NCI-H187 (cell line): ENCODE measurements at places on chromosomes 7 and 10.

DNA sequence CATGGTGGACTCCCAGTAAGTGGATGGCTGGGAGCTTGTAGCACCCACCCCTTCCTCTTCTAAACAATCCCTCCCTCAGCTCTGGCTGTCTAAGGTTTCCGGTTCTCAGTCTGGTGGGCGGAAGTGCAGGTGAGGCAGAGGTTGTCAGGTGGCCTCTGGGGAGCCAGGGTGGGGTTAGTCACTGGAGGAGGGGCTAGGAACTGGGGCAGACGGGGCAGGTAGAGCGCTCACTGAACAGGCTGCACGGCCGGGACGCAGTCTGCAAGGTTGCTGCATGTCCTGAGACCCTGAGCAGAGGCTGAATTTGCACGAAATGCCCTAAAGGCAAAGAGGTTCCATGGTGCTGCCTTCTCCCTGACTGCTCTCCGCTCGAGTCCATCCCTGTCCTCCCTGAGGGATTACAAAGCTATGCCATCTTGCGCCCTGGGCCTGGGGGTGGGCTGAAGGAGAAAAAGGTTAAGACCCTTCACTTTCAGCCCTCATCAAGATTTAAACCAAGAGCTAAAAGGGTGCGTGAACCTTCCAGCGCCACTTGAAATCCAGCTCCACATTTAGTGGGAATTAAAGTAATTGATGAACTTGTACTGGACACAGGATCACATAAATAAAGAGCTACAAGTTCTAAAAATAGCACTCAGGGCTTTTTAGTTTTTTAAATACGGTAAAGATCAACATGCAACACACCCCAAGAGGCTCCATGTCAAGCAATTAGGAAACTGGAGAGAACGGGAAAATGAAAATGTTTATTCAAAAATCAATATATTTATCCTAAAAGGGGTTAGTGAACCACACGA, 62.3 kb upstream of the CTBP2 start:
- DNase-seq, result no peak

DNA sequence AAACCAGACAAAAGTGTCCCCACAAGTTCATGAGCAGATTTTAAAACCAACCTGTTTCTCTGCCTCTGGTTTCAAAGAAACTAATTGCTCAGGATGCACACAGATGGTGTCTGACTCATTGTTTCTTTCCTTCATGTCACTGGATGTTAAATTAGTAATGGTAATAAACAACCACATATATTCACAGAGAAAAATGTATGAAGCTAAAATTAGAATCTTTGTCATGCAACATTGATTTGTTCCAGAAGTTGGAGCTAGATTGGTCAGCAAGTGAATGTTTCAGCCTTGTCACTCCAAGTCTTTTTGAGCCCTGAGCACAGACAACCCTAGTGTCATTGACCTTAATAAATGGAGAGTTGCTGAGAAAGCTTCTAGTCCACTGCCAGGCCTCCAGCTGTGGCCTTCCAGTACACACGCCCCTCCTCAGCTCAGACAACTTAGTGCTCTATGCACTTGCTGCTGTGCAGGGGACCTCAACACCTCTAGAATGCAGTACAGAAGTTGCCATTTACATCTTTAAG, 175.9 kb downstream of the CCDC71L start:
- DNase-seq, result no peak

GRCh38 chr10:72332423-72333111, 22.2 kb downstream of the DNAJB12 start:
- DNase-seq, result no peak

- no peak for DNase-seq
These were observed 102.2 kb downstream of the RNF216 start for GRCh38 chr7:5679048-5679812.

DNA sequence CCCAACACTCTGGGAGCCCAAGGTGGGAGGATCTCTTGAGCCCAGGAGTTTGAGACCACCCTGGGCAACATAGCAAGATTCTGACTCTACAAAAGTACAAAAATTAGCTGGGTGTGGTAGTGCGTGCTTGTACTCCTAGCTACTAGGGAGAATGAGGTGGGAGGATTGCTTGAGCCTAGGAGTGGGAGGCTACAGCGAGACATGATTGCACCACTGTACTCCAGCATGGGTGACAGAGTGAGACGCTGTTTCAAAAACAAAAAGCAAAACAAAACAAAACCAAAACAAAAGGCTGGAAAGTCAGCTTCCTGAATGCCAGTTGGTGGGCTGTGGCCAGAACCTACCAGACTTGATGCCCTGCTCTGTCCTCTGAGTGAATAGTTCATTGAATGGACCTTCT, 242.8 kb downstream of the PHTF2 start:
- DNase-seq, result no peak

DNA sequence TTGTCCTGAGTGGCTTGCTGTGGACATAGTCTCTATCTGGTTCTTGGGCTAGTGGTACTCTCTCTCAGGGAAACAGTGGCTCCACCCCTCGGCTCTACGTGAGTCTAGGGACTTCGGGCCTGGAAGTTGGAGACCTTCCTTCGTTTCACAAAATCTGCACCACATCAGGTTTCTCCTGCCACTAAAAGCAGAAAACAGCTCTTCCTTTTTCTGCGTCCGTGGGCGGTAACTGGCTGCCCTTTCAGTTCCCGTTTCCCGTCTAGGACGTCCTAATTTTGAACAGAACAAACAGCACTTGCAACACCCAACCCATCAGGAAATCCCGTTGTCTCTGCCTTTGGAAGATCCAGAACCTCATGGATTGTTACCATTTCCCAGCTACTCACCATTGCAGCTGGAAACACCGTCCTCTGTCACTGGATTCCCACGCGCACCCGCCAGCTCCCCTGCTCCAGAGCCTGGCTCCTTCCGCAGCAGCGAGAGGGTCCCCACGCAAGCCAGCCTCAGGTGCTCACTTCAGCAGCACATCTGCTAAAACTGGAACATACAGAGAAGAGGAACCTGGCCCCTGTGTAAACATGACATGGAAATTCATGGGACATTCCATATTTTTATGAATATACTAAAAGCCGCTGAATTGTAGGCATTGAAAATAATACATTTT, 311.4 kb upstream of the AKR1E2 start:
- no peak for DNase-seq

- DNase-seq, result no peak
These were observed 6.3 kb upstream of the KCNMA1 start for GRCh38 chr10:77643795-77644468.

GRCh38 chr7:115775981-115776380, 254.6 kb downstream of the TFEC start:
- DNase-seq, result no peak

DNA sequence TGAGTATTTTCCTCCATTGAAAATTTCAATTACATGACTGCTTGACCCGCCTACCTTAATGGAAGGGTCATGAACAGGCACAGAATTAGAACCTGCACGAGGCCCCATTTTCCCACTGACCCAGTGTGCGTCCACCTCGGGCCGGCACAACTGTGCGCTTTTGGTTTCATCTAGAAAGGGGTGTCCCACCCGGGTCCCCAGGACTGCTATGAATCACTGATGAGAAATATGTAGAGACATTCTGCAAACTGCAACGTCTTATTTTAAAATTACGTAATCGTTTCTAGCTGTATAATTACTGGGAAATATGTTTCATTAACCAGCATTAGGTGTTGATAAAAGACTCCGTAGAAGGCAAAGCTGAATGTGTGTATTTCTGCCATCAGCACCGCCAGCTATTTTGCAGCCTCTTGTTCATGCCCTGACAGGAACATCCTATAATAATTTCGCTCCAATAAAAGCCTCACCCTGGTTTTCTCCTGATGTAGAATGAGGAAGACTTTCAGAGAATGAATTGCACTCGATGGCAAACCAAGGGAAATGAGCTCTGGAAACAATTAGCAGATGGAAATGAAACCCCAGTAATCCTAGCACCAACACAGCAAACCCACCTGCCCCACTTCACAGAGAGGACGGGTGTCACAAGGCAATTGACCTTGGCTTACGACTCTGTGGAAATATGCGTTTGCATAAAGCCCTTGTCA, 562.1 kb downstream of the DNAJB6 start:
- no peak for DNase-seq

DNA sequence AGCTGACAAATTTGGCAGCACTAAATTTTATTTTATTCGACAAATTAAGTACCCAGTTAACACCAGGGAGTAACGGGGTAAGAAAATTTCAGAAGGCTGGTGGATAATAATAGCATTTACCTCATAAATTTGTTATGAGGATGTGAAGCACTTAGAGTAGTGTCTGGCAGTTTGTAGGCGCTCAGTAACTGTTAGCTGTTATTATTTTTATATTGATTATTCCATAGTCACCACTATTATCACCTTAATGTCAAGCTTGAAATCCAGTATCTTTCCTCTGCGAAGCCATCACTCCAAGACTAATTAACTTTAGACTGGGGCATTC, 563 bp upstream of the COA1 start:
- DNase-seq, result no peak

DNA sequence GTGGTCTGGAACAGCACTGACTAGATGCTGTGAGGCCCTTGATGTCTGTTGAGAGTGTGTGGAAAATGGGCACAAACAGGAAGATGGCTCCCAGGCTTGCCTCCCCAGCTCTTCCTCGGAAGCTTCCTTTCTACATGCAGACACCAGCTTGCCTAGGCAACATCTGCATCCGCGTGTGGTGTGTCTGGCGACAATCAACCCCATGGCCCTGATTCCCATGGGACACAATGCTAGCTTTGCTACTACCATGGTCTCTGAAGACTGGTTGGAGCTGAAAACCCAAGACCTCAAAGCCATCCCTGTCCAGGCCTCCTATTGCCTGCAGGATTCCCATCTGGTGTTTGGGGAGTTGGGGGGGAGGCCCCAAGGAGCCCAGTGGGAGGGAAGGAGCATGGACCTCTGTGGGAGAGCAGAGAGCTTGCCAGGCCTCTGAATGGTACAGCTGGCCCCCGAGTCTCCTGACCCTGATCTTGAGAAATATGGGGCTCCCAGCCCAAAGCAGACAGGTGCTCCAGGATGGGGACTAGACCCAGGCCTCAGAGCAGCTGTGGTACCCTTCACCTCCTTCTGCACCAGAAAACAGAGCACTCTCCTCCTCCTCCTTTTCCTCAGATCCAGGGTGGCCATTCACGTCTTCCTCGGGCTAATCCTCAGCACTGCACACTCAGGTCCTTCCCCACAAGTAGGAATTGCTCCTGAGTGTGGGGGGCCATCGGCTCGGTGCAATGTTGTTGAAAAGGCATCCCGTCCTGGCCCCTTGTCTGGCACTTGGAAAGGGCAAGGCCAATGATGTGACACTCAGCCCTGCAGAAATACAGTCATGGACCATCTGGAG, 57.6 kb downstream of the ARHGAP22 start:
- no peak for DNase-seq

- no peak for DNase-seq
These were observed 103.1 kb downstream of the GFRA1 start for GRCh38 chr10:116169782-116170445.

DNA sequence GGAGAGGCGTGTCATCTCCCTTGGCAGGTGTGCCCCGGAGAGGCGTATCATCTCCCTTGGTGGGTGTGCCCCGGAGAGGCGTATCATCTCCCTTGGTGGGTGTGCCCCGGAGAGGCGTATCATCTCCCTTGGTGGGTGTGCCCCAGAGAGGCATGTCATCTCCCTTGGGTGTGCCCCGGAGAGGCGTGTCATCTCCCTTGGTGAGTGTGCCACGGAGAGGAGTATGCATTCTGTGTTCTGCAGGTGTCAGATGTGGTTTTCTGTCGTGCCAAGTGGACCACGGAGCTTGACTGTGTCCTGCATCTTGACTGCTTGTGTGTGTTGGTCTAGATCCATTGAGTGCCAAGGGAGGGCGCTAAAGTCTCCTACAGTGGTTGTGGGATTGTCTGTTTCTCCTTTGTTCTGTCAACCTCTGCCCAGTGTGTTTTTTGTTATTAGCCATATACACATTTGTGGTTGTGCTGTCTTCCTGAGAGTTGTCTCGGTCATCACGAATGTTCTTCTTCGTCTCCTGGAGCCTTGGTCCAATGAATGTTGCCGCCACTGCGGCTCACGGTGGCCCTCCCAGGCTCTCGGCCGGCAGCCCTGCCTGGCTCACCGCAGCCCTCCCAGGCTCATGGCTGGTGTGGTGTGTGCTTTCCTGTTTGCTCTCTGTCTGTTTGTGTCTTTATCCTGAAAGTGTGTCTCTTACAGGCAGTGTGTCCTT, 96.8 kb downstream of the INPP5A start:
- no peak for DNase-seq

DNA sequence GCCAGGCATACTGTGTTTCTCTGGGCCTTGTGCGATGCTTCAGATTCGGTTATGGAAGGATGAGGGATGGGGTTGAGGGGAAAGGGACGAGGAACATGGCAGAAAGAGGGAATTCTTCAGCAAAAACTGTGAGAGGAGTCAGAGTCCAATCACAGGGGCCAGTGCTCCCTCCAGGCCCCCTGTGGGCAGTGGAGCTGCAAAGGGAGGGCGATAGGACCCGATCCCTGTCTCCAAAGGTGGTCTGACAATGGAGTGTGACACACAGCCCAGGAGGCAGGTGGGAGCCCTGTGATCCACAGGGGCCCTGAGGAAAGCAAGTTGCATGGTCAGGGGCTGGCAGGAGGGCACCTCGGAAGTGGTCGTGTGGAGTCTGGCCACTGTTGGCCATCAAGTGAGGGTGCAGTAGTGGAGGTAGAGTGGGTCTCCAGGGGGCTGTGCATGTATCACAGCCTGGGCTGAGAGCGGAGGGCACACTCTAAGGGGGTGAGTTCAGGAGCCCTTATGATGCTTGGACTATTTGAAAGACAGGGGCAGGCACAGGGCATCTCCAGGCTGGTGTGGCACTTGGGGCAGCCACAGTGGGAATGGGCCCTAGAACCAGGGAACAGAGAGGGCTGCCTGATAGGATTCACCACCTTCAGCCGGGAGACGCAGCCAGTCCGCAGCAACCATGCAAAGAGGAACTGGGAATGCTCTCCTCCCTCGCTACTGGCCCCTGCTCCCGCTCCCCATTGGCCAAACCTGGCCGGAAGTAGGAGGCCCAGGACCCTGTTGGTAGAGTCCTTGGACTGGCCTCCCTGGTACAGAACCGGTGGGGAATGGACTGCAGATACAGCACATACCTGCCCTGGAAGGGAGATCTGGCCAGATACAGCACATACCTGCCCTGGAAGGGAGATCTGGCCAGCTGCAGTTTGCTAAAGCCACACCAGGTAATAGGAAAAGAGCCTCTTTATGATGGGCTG, 115.9 kb downstream of the ADCY1 start:
- DNase-seq, result no peak

- no peak for DNase-seq
These were observed 299.7 kb upstream of the CSTF2T start for GRCh38 chr10:51999096-51999495.

DNA sequence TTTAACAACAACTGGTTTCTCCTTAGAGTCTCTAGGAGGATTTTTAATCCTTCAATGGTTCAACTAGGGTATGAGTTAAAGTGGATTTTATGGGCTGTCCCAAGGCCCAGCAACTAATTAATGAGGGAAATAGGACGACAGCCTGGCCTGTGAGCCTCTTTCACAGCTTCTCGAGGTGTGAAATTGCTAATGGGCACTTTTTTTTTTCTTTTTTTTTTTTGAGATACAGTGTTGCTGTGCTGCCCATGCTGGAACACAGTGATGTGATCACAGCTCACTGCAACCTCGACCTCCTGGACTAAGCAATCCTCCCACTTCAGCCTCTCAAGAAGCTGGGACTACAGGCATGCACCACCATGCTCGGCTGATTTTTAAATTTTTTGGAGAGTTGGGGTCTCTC, 87.0 kb downstream of the MARCHF5 start:
- DNase-seq, result no peak

- no peak for DNase-seq
These were observed 89.0 kb downstream of the RSU1 start for GRCh38 chr10:16728266-16728665.

GRCh38 chr7:110621289-110621688, 469.6 kb upstream of the LRRN3 start:
- no peak for DNase-seq
